Coronary artery (tissue), 2 donors: ENCODE measurements at places on chromosomes 7 and 10.

- no peak for DNase-seq
Observed at GRCh38 chr7:68544851-68545250, 1053.4 kb upstream of the AUTS2 start.

- DNase-seq: no peak
Observed at GRCh38 chr7:154096-154799, 38.1 kb upstream of the FAM20C start.

DNA sequence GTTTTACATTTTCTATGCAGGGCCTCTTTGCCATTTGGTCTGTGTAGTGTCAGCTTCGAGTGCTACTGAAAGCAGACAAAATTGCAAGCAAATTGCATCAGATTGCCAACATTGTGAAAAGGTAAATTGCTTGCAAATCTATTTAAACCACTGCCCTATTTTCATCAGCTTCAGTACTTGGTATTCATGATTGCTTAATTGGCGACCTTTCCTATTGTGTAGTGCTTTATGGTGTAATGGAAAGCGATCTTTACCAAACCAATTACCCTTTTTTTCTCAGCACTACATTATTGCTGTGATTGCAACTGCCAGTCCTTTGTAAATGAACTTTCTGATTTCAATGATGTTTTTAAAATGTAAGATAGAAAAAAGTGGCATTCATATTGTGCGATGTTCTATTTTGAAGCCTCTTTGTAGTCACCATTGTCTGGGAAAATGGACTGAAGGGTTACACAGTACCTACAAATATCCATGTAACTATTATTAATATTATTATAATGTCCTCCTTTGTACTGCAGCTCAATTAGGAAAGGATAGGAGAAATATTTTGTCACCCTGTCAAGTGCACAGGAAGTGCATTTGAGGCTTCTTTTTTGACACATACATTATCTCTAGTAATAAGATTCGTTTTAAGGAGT, 177.7 kb upstream of the SP8 start:
- no peak for DNase-seq

DNA sequence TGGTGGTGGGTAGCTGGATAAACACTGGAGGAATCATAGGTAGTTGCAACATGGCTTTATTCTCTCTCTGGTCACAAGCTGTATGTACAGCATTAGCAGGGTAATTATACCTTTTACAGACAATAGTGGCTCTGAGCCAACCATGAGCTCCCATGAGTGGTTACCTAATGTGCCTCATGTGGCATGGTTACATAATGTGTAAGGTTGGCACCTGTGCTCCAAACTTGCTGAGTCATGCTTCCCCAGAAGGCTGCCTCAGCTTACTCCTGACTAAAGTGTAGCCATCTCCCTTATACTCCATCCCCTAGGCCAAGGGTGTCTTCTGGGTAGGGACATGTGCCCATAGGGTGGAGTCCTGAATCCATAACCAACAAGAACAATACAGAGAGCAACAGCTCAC, 345.3 kb upstream of the SEMA3C start:
- no peak for DNase-seq

DNA sequence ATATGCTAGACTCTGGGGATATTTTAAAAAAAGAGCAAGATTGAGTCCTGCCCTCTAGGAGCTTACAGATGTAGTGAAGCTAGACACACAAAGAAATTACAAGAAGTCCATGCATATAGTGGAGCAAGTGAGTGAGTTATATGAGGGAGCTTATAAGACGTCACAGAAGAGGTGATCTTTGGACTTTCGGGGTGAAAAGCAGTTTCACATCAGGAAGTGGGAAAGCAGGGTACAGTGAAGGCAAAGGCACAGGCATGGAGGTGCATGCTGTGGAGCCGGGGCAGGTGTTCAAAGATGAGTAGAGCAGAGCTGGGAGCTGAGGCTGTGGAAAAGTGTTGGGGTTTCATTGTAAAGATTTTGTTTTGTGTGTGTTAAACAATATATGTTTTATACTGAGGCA, 38.5 kb upstream of the EXOC6 start:
- no peak for DNase-seq

GRCh38 chr10:33006342-33006887, 48.4 kb upstream of the ITGB1 start:
- no peak for DNase-seq

DNA sequence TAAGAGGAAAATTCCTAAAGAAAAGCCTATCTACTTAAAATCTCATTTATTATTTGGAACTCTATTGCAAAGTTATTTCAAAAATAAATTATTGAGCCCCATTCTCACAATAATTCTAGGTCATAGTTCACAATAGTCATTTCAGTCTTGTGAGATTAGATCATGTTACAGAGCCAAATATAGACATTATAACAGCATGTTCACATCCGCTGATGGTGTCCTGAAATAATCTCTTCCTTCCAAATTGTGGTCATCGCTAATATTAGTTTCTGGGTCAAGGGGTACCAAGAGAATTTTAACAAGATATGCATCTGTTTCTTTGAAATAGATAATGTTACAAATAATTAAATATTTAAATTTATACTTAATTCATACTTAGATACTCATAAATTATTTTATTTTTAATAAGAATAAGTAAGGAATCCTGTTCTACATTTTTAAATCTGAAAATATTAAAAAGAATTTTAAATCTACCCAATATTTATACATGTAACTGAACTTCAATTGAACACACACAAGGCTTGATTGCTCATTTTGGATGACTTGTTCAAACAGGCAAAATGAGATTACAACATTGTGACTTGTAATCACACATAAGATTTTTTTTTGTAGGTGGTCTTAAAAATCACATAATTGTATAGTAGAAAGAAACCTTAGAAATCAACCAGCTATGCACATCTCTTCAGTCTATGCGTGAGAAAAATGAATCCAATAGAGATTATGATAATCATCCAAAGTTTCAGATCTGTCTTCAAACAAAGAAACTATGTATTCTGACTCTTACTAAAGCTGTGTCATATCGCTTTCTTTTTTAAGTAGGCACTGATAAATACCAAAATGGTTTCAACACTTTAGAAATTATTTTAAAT, 13.1 kb downstream of the GNAT3 start:
- no peak for DNase-seq

DNA sequence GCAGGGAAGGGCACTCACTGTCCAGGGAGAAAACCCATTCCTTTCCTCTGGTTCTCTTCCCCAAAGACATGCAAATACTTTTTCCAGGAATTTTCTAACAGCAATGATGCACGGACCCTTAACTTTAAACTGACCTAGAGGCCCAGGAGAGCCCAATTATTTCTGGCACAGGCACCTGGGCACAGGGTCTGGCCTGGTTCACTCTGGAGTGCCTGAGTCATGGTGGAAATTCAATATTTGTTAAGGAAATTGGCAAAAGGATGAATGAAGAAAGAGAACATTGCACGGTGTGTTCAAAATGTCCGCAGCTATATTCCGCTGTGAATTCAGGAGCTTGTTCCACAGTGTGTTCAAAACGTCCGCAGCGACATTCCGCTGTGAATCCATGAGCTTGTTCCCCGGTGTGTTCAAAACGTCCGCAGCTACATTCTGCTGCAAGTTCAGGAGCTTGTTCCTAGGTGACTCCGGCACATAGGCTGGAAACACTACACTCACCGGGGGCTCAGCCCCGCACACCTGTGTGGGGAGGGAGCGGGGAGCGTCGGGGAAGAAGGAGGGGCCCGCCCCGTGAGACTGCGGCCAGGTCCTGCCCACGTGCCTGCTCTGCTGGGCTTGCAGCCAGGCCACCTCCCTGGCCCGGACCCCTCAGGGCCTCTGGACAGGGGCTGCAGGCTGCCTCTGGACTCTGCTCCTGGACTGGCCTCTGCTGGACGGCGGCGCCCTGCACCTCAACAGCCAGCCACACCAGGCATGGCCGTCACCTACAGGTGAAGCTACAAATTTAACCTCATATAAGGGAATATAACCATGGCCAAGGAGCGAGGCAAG, 72.0 kb upstream of the FAM20C start:
- peak; percentile 64 for DNase-seq

- DNase-seq: no peak
Observed at GRCh38 chr7:68505721-68506120, 1092.6 kb upstream of the AUTS2 start.

DNA sequence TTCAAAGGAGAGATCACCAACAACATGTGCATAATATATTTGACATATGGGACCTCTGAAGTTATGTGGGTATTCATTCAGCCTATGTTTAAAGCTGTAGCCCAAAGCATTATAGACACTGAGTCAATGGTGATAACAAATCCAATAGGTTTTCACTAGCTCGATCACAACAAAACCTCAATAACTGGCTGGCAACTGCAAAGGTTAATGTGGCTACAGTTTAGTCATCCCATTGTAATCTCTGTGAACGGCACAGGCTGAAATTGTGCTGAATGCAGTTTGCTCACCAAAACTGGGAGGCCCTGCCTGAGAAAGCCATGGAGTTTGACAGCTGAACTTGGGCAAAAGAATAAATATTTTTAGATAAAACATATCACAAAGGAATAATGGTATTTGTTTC, 152.4 kb upstream of the ADO start:
- no peak for DNase-seq

DNA sequence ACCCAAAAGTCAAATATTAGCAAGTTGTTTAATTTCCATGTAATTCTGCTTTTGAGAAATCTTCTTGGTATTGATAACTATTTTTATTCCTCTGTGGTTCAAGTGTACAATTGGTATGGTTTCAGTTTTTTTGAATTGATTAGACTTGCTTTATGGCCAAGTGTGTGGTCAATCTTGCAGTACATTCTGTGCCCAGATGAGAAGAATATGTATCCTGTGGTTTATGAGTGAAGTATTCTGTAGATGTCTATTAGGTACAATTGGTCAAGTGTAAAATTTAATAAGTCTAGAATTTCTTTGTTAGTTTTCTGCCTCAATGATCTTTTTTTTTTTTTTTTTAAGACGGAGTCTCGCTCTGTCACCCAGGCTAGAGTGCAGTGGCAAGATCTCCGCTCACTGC, 36.6 kb upstream of the C7orf33 start:
- no peak for DNase-seq

GRCh38 chr7:52797801-52798200, 237.6 kb upstream of the POM121L12 start:
- no peak for DNase-seq

DNA sequence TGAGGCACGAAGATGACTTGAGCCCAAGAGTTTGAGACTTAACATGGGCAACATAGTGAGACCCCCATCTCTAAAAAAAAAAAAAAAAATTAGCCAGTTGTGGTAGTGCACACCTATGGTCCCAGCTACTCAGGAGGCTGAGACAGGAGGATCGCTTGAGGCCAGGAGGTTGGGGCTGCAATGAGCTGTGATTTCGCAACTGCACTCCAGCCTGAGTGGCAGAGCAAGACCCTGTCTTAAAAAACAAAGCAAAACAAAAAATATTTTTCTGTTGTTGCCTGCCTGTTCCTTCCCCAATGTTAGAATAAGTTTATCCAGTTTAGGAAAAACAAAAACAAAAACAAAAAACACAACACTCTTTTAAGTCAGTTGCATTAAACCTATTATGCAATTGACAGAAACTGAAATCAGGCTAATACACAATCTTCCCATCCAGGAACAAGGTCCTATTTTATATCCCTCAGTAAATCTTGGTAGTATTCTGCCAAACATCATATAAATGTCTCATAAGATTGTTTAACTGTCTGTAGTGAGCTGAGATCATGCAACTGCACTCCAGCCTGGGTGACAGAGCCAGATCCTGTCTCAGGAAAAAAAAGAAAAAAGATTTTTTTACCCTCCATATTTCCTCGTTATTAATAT, 4.9 kb downstream of the PILRA start:
- DNase-seq: no peak

- no peak for DNase-seq
Observed at GRCh38 chr7:21425290-21425689, 2.6 kb upstream of the SP4 start.

- no peak for DNase-seq
Observed at GRCh38 chr7:2231992-2232765, 566 bp downstream of the MAD1L1 start.
